ENCODE measurements at places on chromosomes 5 and 9.

DNA sequence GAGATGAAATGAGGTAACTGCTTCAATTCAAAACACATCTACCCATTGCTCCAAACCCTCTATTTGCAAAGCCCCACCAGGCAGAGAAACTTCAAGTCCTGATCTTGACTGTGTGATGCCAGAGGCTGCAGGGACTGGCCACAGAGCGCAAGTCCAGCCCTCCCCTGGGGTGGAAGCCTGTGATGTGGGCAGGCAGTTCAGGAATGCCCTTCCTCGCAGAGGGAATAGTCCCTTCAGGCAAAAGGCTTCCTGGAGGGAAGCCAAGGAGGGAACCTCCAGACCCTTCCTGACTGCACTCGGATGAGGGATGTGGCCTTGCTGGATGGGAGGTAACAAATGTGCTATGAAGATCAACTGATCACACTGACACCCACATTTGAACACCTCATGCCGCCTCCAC lies 131.2 kb downstream of the SLIT3 start:
- DNase-seq, result no peak

GRCh38 chr5:155620821-155621410 lies 607.4 kb downstream of the KIF4B start:
- no peak for DNase-seq

- peak; percentile 67 for DNase-seq
Observed at GRCh38 chr5:176541338-176542134, 4.3 kb upstream of the RNF44 start.

GRCh38 chr9:87798261-87798833 lies 72.4 kb downstream of the CTSL start:
- no peak for DNase-seq

DNA sequence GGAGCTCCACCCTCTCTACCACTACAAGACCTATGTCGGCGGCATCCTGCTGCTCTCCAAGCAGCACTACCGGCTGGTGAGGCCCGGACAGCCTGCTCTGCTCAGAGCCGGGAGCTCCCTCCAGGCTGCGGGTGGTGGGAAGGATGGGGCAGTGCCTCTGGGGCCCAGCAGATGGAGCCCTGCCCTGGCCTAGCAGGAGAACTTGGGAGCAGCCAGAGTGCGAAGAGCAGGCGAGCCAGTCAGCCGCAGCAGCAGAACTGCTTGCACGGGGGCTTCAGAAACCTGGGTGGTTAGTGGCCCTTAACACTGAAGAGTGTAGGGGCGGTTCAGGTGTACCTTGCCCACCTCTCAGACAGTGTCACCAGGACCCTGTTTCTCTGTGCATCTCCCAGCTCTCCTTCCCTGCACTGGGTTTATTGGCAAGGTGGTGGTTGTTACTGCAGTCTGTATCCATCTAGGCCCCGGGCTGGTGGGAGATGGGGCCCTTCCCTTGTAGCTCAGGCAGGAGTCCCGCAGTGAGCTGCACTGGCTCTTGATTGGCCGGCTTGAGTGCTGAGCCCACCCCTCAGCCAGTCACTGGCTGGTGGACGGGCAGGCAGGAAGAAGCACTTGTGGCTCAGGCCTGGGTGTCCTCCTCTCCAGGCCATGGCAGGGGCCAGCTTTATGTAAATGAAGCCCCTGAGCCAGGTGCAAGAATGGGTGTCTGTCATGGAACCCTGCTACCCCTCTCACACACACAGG lies 7.7 kb downstream of the B4GALT7 start:
- peak; percentile 23 for DNase-seq

All from effector memory CD4-positive, alpha-beta T cell (primary cell).